ENCODE measurements at places on chromosomes 5 and 9.

DNA sequence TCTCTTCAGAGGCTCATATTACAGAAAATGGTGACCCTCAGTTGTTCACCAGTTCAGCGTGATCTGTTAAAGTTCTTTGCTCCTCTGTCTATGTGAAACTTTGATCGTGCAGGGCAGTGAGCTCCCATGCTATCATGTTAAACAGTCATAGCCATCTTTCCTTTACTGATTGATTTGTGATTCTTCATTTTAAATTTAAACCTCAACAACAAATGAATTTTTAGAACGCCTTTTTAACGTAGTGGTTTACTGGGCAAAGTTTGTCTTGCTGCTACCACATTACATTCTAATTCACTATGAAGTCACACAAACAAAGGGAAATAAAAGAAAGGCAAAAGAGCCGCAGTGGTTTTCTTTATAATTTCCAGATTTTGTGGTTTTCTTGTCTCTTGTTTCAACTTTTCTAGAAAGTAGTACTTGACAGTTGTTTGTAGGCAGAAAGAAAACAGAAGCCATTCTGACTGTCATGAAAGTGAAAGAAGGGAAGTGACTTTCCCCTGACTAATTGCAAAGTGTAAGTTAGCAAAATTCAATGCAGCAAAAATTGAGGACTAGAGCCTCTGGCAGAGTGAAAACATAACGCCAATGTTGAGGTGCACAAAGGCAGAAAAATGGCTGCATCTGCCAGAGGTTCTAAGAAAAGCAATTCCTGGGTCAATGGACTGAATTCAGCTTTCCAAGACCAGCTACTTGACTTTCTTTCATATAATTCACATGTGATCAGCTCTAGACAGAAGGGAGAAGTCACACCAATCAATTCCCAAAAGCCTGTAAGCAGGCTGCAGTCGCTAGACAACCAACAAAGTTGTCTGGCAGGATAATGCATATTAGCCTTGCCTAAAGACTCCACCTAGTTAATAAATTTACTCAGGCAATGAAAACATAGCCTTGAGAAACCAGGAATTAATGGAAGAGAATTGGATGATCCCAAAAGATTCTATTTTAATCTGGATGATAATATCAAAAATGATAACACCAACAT is 7.1 kb upstream of the IFNA6 start:
- no peak for DNase-seq

- DNase-seq = no peak
Measured at GRCh38 chr9:114680259-114681001, 1.6 kb downstream of the TEX48 start.

DNA sequence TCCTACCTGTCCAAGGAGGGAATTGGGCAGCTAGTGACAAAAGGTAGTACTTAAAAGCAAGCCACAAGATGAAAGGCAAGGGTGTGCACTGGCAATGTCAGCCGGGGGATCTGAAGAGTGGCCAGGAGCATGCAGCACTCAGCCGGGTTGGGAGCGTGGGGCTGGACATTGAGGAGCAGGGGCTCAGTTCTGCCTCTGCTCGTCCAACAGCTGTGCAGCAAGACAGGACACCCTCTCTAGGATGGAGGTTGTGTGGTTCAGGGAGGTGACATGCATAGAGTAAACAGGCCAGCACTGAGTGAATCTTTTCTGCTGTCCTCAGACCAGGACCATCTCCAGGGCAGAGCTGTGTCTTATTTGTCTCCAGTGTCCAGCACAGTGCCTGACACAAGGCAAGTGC is 235.3 kb downstream of the CRB2 start:
- DNase-seq = no peak

- no peak for DNase-seq
Measured at GRCh38 chr5:155807884-155808576, 518.9 kb upstream of the SGCD start.

DNA sequence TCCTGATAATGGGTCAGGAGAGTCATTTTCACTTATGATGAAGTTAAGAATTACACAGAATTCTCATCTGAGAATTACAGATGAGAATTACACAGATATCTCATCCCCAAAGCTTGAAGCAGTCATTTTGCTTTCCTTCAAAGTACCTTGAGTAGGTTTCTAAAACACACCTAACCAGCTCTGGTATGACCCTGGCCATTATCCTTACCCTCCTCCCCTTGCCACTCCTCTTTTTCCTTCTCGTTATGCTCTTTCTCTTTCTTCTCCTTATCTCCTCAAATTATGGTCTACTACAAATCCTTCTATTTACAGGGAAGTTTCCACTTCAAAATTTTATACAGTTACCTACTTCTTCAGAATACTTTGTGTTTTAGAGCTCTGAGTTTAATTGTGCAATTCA is 44.5 kb downstream of the MEF2C start:
- no peak for DNase-seq

- no peak for DNase-seq
Measured at GRCh38 chr5:72018143-72018803, 89.0 kb upstream of the MAP1B start.
